Activated CD8-positive, alpha-beta T cell treated with anti-CD3 and anti-CD28 coated beads, Interleukin-2, amount 10 ng/mL, durations not matched to agents 7 days and 5 days (primary cell): ENCODE measurements at places on chromosomes 5 and 9. TPM values are rescaled to one million over a fixed set of nuclear protein-coding genes. Genes with fewer than 3 reads are reported as not detected.

GRCh38 chr5:172581315-172581714 is 59.7 kb upstream of the NEURL1B start:
- H3K4me3 ChIP-seq = no peak overlapping the region
- H3K36me3 ChIP-seq = no peaks in the 10 kb centered on the region
- DNase-seq = no peak
- H3K4me1 ChIP-seq = no peaks in the 10 kb centered on the region

DNA sequence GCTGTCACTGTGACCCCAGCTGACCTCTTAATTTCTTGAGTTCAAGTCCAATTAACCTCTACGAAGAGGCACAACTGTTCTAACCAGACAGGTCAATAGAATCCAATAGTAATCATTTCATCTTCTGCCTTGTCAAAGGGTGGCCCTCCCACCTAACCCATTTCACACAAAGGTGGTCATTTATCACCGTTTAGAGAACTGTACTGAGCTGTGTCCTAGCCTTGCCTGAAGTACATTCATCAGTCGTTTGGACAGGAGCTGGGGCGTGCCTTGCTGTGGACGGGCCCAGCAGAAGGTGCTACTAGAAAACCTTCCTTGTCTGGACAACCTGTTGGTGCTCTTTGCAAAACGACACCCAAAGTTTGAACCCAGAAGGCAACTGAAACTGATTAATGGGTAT is 605.4 kb downstream of the ISL1 start:
- DNase-seq = no peak
- H3K4me1 ChIP-seq = no peaks in the 10 kb centered on the region

IL12B gene
- not detected for total RNA-seq

C5orf34 gene
- total RNA-seq = 7.7 TPM

DNA sequence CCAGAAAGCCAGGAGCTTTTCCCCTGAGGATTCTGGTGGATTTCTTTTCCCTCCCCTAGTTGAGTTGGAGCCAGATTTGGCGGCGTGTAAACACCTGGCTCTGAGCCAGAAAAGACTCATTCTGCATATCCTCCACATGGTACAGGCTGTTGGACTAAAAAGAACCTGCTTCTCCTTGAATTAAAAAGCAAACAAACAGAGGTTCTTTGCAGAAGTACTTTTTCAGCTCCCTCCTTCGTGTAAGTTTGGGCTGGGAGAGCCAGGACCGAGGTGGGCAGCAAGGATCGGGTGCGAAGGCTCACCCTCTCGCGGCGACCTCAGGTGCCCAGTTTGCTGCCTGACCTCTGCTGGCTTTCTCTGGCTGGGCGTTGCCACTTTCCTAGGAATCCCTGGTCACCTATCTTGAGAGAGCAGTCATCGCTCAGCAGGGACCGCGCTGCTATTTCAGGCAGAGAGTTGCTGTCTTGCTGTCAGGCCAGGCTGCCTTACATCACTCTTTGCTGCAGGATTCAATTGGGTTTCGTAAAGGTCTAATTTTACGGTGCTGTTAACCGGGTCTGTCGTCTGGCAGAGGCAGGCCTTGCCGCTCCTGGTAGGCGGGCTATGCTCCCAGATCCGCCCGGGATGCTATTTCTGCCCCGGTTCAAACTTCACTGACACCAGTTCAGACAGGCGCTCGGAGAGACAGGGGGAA is 3.2 kb downstream of the PAPPA start:
- peaks cover 3% of the 10 kb centered on the region for H3K4me1 ChIP-seq
- peaks cover 57% of the 10 kb centered on the region for H3K27me3 ChIP-seq
- DNase-seq = no peak
- no peak overlapping the region for H3K27ac ChIP-seq

DNA sequence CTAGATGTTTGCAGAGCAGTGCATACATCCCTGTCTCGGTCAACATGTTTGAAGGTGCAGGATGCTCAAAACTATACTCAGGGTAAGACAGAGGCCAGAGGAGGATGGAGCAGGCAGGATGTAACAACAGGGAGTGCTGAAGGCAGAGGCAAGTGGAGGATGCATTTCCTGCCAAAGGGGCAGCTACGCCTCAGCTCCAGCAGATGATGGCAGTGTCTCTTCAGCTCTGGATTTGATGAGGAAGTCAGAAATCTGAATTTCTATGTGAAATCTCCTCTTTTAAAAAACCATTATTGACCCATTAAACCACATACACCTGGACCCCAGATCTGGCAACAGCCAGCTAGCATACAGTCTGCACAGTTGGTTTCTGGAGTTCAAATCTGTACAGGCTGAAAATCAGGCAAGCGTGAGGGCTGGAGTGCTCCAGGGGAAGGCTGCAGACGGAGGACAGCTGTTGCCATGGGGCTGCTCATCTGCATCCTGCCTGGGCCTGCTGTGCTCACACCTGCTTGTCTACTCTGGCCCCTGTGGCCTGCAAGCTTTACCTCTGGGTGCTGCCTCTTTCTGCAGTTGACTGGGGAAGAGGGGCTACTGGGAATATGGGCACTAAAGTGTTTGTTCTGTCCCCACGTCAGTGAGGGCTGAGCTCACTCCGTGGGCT is 152.9 kb upstream of the SLC28A3 start:
- no peak for DNase-seq
- no peaks in the 10 kb centered on the region for H3K4me1 ChIP-seq
- H3K36me3 ChIP-seq = no peaks in the 10 kb centered on the region
- no peak overlapping the region for H3K4me3 ChIP-seq

DNA sequence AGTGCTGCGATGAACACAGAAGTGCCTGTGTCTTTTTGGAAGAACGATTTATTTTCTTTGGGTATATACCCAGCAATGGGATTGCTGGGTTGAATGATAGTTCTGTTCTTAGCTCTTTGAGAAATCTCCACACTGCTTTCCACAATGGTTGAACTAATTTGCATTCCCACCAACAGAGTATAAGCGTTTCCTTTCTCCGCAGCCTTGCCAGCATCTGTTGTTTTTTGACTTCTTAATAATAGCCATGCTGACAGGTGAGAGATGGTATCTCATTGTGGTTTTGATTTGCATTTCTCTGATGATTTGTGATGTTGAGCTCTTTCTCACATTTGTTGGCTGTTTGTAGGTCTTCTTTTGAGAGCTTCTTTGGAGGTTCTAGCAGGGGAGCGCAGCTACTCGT is 134.6 kb downstream of the TENT4A start:
- peaks cover 3% of the 10 kb centered on the region for H3K27me3 ChIP-seq
- no peaks in the 10 kb centered on the region for H3K36me3 ChIP-seq
- peaks cover 5% of the 10 kb centered on the region for H3K4me1 ChIP-seq

DNA sequence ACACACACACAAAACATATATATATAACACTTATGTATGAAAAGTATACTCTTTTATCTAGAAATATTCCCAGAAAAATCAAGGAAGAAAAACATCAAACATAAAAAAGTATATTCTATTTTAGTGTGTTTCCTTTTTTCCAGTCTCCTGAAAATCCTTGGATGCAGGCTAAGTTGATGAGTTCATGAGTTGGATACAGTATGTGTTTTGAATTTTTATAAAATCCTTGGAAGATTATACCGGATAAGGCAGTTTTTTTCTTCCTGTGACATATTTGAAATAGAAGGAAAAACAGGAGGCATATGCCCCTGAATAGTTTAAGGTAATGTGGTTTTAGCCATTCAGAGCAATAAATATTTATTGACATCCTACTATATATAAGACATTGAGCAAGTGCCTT is 203.6 kb downstream of the SNX18 start:
- H3K36me3 ChIP-seq = peaks cover 3% of the 10 kb centered on the region
- H3K4me3 ChIP-seq = no peak overlapping the region
- H3K4me1 ChIP-seq = peaks cover 20% of the 10 kb centered on the region
- H3K27ac ChIP-seq = no peak overlapping the region
- DNase-seq = no peak
- H3K27me3 ChIP-seq = peaks cover 4% of the 10 kb centered on the region
